Stimulated activated naive CD4-positive, alpha-beta T cell (primary cell): ENCODE measurements at places on chromosomes 3 and 15.
A peak's percentile ranks its signal among the peaks of the same experiment; 100 is the strongest.

DNA sequence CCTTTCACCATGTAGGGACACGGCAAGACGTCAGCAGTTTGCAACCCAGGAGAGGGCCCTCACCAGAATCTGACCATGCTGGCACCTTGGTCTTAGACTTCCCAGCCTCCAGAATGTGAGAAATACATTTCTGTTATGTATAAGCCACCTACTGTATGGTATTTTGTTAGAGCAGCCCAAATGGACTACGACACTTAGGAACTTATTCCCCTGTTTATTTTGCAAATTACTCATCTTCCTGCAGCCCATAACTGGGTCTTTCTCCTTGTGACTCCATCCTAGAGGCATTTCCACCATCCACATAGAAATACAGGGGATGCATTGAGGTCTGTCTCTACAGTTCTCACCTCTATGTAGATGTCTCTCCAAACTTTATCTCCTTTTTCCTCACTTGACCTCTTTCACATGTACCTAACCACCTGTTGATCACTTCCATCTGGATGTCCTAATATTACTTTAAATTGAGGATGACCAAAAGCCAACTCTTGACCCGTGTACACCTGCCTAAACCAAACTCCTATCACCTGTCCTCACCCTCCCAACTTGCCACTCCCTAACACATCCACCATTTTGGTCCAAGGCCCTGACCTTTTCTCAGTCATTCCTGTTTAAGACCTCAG is 406.0 kb upstream of the WNT5A start:
- no peak for DNase-seq

- no peak for DNase-seq
Observed at GRCh38 chr3:134839422-134839821, 44.4 kb downstream of the EPHB1 start.

- no peak for DNase-seq
Observed at GRCh38 chr3:66376568-66376967, 124.3 kb downstream of the LRIG1 start.

DNA sequence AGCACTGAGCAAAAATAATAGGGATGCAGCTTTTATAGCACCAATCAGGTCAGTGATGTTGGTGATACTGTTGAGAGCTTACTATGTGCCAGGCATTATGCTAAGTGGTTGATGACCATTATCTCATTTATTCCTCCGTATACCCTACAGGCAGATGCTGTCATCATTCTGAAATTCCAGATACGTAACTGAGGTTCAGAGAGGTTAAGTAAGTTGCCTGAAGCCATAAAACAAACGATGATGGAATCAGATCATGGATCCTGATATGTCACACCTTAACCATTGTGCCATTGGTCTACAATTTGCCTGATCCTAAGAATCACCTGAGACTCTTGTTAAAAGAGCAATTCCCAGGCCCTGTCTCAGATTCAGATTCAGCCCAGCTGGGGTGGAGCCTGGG is 49.5 kb downstream of the ST6GAL1 start:
- DNase-seq: no peak

GRCh38 chr3:108085810-108086350 is 5.0 kb downstream of the CD47 start:
- no peak for DNase-seq

DNA sequence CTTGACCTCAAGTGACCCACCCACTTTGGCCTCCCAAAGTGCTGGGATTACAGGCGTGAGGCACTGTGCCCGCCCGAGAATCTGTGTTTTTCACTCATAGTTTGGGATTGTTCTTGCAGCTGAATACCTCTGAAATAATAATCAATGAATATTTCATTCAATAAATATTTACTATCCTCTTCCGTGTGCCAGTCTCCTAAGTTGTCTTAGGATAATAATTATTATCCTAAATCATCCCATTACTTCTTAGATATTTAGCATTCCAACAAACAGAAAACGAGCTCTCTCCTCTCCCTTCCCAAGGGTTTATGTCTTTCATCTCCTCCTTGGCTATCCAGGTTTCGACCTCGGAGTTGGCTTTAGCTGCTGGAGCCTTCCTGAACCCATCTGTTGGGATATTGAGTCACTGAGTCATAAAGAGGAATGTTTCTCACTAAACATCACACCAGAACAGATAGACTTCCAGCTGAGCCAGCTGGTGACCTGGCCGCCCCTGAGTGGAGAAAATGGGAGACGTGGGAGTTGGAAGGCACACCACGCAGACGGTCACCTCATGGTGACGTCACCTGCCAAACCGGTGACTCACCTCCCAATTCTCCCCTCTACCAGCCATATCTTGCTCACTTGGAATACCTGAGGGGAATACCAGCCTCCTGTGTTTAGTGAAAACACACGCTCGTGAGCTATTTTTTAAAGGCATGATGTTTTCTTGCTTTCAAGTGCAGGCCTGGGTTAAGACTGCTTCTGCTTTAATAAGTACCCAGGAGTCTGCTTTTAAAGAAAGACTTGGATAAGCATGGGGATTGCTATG is 43.9 kb downstream of the BHLHE40 start:
- DNase-seq: no peak

GRCh38 chr3:98967758-98968157 is 66.3 kb upstream of the DCBLD2 start:
- DNase-seq: no peak

- DNase-seq: no peak
Observed at GRCh38 chr15:40439461-40439959, 1.2 kb upstream of the BAHD1 start.

GRCh38 chr15:89128320-89129122 is 40.3 kb downstream of the ABHD2 start:
- DNase-seq: no peak

DNA sequence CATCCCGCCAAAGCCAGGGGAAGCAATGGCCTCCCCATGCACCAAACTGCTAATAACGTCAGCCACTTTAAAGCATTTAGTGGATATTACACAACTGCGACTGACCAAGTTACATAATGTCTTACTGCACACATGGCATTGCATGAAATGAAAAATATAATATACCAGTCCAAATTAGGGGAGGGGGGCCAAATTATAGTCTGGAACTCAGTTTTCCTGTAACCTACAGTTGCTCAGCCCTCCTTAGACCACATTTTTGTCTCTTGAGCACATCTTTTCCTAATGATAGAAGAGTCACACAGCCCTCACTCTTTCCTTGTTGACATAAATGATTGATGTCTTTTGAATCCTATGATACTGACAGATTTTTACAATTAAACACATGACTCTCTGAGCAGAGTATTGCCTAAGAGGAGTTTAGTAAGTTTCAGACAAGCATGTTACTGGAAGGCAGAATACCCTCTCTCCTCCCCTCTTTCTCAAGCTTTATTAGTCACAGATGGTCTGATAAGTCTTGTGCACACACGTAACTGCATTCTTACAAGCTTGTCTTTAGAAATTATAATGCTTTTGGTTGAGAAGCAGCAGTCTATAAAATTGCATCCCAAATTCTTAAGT is 1.1 kb upstream of the PLD1 start:
- DNase-seq: no peak

DNA sequence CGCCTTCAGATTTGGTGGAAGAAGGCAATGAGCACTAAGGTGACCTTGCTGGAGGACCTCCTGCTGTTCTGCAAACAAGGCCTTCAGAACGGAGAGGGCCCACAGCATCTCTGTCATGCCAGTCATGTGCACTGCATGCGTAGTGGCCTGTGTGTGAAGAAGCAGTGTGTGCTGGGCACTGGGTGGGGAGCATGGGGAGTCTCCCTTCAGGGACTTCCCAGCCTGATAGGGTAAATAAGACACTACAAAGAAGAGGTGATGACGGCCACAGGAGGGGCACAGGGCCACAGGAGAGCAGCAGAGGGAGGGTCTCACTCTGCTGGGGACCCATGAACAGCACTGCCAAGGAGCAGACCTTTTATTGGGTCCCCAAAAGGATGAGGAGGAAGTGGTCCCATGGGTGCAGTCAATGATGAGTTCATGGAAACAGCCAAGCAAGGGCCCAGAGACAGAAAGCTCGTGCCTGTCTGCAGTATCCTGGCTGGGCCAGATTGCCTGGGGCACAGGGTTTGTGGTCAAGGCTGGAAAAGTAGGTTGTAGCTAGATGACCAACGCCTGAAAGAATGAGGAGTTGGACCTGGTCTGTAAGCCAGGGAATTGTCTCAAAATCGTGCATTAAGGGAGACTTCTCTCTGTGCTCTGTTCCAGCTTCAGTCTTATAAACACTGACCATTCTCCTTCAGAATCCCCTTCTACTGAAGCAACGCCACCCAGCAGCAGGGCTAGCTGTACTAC is 67.8 kb upstream of the SEC61A1 start:
- DNase-seq: no peak

DNA sequence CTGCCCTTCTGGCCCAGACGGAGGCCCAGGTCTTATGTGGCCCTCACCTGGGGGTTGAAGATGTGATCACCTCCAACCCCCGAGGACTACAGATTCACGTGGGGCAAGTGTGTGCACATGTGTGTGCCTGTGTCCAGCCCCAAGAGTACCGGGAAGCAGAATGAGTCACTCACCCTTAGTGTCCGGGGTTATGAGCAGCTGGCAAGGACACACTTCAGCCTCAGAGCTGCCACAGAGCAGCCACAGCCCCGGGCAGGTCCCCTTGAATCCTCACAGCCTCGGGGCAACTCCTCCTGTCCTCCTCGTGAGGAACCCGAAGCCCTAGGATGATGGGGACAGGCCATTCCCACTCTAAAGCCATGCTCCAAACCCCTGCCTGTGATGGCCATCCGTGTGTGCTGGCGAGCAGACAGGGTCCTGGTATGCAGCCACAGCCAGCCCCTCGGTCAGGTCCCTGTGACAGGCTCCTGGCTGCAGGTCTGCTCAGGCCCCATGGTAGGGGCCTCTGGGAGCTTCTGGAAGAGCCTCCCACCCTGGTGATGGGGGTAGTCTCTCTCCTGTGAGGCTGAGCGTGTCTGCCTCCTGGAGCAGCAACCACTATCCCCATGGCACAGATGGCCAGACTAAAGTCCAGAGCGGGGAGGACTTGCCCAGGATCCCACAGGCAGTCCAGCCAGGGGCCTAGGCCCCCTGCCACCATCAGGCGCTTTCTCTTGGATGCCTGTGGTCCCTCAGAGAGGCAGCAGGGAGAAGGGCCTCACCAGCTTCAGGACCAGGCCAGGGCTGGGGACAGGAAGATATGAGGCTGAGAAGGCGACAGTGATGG is 852 bp downstream of the STAB1 start:
- no peak for DNase-seq

- no peak for DNase-seq
Observed at GRCh38 chr15:75022783-75023180, 608 bp upstream of the PPCDC start.

- DNase-seq: no peak
Observed at GRCh38 chr3:11995120-11995519, 9.1 kb upstream of the SYN2 start.

GRCh38 chr3:194671511-194671899 is 486 bp downstream of the LSG1 start:
- peak; percentile 27 for DNase-seq

GRCh38 chr3:16119887-16120286 is 54.6 kb upstream of the GALNT15 start:
- DNase-seq: no peak
